Bone marrow (tissue), 2 donors: ENCODE measurements at places on chromosomes 6 and 20.

GRCh38 chr6:10520468-10520867 lies 683 bp upstream of the GCNT2 start:
- no peak for DNase-seq

DNA sequence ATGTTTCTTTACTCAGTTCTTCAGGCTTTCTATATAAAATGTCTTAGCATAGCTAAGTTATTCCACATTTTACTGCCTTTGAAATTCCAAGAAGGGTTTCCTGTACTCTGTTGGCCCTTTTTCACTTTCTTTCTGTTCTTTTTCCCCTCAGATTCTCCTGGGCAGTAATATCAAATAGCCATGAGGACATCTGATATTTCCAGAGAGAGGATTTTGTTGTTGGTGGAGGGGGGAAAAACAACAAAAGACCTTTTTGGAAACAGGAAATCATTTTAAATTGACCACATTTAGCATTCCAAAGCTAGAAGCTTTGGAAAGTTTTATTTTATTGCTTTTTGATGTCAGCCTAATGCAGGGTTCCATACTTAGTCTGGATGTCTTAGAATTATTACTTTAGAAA lies 445.4 kb downstream of the GJA1 start:
- DNase-seq, result no peak

DNA sequence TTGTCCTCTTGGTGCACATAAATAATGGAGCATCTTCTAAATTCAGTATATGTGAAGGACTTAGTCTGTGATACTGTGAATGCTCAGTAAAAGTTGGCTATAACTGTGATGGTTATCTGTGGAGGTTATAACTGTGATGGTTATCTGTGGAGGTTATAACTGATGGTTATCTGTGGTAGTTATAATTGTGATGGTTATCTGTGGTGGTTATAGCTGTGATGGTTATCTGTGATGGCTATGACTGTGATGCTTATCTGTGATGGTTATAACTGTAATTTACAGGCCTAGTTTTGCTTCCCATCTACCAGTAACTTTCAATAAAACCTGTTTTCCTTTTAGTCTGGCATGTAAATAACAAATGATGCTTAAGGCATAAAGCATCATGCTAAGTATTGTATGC lies 16.5 kb downstream of the PTK7 start:
- DNase-seq, result no peak

GRCh38 chr20:11853359-11853758 lies 64.3 kb upstream of the BTBD3 start:
- no peak for DNase-seq

DNA sequence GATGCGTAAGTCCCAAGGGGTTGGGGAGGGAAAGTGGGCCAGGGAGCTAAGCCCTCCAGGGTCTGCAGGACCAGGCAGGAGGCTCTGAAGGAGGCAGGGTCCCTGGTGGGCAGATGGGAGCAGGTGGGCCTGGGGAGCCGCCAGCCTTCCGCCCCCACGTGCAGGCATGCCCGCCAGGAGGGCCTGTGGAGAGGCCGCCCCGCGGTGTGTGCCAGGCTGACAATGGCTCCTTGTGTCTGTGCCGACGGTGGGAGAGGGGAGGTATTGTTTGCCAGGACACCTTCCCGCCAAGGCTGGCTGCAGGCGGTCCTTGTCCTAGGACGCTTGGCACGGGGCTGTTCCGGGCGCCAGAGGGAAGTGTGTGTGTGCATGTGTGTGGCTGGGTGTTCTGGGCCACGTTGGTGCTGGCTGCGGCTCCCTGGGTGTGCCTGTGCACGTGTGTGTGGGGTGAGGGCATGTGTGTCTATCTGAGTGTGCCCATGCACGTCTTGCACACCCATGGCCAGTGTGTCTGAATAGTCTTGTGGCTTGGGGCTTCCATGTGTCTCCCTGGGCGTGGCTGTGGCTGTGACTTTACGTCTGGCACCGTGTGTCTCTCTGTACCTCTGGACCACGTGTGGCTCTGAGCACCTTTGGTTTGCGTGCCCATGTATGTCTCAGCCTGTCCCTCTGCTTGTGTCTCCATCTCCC lies 153.0 kb downstream of the CEBPB start:
- no peak for DNase-seq

GRCh38 chr20:24425523-24426135 lies 43.8 kb upstream of the SYNDIG1 start:
- no peak for DNase-seq

GRCh38 chr6:11407414-11407813 lies 130.1 kb upstream of the TMEM170B start:
- no peak for DNase-seq

GRCh38 chr6:170311696-170312095 lies 5.1 kb downstream of the FAM120B start:
- DNase-seq, result no peak

DNA sequence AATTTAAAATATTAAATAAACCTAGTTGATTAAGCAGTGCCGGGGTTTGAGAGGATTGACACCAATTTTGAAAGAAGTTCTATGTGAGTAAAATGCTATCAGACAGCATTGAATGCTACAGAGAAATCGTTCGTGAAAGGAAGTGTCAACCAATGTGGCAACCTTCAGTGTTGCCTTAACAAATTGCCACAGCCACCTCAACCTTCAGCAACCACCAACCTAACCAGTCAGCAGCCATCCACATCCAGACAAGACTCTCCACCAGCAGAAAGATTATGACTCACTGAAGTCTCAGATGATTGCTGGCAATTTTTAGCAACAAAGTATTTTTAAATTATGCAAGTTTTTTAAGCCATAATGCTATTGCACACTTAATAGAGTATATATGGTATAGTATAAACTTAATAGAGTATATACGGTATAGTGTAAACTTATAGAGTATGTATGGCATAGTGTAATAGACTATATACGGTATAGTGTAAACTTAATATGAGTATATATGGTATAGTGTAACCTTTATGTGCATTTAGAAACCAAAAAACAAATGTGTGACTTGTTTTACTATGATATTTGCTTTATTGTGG lies 65.3 kb upstream of the ID4 start:
- DNase-seq, result no peak

DNA sequence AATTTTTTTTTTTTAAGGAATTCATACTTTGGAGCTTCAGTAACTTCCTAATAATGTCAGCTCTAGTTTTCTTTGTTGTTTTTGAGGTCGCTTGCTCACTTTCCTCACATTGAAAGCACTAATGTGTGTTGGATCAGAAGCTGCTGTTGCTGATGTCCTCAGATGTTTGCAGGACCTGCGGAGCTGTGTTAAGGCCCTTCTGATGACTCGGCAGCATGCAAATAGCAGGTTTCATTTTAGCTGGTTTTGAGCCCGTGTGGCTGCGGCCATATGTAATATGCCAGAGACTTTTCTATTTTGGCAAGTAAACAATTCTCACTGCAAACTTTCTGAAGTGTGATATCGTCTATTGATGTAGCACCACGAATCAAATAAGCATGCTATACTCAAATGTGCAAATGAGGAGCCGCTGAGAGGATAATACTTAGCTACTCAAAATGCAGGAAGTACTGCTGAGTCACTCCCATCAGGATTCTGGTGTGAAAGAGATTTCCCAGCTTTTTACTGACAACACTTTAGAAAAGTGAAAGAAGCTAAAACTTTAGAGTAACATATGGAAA lies 187.8 kb downstream of the SASH1 start:
- no peak for DNase-seq

DNA sequence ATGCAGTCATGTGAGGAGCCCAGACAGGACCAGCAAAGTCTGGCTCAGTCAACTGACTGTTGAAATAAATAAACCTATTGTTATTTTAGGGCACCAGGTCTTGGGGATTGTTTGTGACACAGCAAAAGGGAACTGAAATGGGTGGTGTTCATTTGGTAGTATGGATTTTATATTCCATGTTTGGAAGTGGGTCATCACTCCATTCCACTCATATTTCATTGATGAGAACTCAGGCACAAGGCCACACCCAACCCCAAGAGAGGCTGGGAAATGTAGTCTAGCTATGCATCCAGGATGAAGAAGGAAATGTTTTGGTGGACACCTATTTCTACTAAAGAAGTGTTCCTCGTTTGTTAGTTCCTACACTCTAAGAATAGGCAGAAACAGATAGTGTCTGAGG lies 64.9 kb upstream of the BTBD3 start:
- DNase-seq, result no peak

DNA sequence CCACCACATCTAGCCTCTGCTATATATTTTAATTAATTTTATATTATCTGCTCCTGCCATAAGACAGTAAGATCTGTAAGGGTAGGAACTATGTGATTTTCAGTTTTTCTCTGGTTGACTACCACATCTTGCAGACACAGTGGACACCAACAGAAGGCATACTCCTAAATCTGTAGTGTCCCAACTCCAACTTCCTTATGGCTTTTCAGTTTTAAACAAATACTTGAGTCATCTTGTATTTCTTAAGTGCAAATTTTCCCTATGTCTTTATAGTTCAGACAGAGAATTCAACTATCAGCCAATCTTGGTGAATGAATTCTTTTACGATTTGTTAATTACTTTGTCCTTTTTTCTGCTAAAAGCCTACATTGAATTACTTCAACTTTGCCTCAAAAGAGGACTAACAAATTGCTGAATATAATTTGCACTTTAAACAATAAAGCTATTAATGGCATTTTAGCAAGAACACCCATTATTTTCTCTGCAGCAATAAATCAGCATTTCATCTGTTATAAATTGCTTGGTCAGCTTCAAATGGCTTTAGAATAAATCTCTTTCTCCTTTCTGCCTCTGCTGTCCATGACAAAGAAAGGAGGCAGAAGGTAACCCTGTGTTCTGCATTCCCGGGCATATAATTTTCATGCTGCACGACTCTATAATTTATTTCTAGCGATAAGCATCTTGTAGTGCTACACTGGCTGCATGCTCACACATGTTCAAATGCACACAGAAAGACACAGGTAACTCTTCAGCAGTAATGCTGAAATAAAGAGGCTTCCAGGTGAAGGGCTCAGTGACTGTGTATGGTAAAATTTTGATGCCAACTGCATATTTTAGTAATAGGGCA lies 144.8 kb downstream of the BACH2 start:
- no peak for DNase-seq

DNA sequence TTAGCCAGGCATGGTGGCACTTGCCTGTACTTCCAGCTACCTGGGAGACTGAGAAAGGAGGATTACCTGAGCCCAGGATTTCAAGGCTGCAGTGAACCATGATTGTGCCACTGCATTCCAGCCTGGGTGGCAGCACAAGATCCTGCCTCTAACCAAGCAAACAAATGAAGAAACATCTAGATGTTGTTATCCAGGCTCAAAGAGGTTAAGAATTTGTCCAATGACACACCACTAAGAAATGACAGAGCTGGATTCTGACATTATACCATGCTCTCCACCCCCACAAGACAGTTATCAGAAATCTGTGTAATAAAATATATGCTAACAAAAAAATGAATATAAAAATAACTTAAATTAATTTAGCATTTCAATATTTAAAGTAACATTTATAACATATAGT lies 925.5 kb upstream of the SLC35B3 start:
- DNase-seq, result no peak

DNA sequence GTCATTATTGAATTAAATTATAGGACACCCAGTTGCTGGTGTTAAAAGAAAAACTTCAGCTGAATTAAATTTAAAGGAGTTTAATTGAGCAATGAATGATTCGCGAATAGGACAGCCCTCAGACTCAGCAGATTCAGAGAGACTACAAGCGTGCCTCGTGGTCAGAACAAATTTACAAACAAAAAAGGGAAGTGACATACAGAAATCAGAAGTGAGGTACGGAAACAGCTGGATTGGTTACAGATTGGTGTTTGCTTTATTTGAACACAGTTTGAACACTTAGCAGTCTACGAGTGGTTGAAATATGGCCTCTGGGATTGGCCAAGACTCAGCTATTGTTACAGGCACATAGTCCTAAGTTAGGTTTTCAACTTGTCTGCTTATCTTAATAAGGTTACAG lies 25.8 kb upstream of the TNFRSF21 start:
- DNase-seq, result peak; percentile 96

- peak; percentile 49 for DNase-seq
These were observed 951 bp downstream of the NRSN2 start for GRCh38 chr20:347640-348484.

DNA sequence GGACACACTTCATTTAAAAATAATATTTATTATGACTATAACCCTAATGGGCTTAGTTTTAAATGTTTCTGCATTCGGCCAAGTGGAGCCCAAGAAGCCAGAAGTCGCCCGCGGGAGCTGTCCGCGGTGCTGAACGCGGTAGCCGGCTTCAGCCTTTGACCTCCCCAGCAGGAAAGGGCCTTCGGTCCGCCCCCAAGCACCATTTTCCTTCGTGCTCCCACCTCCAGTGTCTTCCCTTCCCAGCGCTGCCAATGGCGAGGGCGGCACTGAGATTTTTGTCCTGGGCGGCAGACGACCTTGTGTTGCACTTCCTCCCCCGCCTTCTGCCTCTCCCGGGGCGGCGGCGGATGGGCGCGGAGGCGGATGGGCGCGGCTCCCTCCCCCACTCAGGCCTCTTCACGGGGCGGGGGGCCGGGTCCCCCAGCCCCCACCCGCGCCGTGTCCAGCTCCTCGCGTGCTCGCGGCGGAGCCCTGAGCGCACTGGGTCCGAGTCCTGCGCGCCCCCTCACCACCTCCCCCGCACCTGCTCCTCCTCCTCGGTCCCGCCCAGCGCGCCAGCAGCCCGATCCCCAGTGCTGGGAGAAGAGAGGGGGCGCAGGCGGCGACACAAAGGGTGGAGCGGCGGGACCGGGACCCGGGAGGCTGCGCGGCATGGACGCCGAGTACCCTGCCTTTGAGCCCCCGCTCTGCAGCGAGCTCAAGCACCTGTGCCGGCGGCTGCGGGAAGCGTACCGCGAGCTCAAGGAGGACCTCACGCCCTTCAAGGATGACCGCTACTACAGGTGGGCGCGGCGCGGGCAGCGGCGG lies 23.6 kb upstream of the TMEM181 start:
- no peak for DNase-seq

DNA sequence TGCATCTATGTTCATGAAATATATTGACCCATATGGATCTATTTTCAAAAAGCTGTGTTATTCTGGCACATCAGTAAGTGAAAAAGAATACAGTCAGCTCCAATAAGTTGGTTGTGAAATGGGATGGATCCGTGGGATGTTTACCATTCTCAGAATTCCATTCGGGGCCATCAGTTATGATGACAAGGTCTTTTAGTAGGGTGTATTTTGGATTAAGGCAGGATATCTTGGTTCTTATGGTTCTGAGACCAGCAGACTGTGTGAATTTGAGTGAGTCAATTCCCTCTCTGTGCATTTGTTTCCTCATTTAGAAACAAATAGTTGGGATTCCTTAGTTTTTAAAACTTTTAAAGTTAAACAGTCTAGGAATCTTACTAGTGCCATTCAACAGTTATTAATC lies 287.4 kb downstream of the CD109 start:
- no peak for DNase-seq

GRCh38 chr6:108868647-108869046 lies 20.4 kb downstream of the ARMC2 start:
- no peak for DNase-seq

DNA sequence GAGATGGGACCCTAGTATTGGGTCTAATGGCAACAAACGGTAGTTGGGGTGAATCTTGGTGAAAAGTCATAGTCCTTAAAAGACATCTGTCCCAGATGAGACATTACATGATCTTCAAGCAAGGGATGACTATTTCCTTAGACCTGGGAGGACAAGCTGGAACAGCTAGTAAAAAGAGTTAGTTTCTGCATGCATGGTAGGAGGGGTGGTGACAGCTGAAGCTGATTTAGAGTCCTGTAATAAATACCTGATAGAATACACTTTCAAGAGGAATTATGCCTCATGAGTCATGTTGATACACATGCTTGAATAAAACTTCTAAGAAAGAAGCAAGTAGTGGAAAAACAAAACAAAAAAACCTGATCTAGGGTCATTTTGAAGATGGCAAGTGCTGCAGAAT lies 247.4 kb downstream of the CD109 start:
- no peak for DNase-seq
